Cortex of kidney (tissue), 1 donor: ENCODE measurements at places on chromosomes 5 and 9.

DNA sequence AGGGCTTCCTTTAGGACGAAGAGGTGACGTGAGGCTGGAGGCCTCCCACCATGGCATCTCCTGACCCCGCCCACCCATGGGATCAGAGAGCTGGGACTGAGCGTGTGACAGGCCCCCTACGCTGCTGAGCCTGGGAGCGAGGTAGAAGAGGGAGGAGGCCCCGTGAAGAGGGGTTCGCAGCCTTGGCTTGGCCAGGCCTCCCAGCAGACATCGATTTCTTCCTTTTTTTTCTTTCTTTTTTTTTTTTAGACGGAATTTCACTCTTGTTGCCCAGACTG is 39.5 kb downstream of the PTGES start:
- no peak for DNase-seq

GRCh38 chr5:143543358-143544255 is 140.1 kb upstream of the NR3C1 start:
- DNase-seq, result no peak

DNA sequence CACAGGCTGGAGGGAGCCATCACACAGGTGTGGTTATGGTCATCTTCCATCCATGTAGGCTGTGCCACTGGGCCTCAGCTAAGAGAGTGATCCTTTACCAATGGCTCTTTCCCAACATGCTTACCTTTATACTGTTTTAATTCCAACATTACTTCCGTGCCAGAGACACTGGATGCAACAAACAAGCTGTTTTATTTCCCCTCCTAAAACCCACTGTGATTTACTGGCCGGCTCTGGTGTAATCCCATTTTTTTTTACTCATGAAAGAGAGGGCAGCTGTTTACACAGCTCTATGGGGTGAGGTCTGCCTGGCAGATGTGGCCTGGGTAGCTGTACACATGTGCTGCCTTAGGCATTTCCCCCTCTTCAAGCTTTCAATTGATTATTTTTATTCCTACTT is 58.5 kb downstream of the MACROH2A1 start:
- no peak for DNase-seq

- no peak for DNase-seq
These were observed 1542.8 kb downstream of the EFNA5 start for GRCh38 chr5:106127985-106128384.

DNA sequence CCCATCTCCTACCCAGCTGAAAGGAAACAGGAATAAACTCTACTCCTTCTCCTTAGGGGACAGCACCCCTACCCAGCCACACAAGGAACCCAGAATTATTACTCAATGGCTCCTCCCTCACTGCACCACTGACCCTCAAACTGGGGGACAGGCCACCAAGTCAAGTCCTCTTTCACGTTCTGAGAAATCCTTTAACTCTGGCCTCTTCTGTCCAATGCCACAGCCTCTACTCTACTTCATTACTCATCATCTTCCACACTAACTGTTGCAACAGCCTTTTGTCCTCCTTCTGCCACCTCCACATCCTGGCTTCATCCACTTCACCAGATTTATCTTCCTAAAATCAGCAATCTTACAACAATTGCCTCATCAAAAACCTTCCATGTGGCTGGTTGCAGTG is 6.8 kb downstream of the TTC39B start:
- no peak for DNase-seq
